ENCODE measurements at places on chromosomes 16 and 17.

GRCh38 chr17:9987779-9988585 lies 82.9 kb upstream of the RCVRN start:
- peak; percentile 49 for DNase-seq

- DNase-seq = no peak
These were observed 372.0 kb downstream of the SLC39A11 start for GRCh38 chr17:72720494-72720825.

- DNase-seq = peak; percentile 28
These were observed 6.9 kb upstream of the MAPK7 start for GRCh38 chr17:19371259-19372010.

- no peak for DNase-seq
These were observed 9.2 kb downstream of the SP2 start for GRCh38 chr17:47905221-47905733.

- no peak for DNase-seq
These were observed 79.6 kb upstream of the CLEC18B start for GRCh38 chr16:74500907-74501306.

GRCh38 chr17:47603830-47604597 lies 45.7 kb upstream of the KPNB1 start:
- no peak for DNase-seq

GRCh38 chr17:59093702-59094231 lies 12.9 kb downstream of the TRIM37 start:
- DNase-seq = no peak

GRCh38 chr17:8105957-8106398 lies 12.3 kb downstream of the ALOXE3 start:
- peak; percentile 7 for DNase-seq

GRCh38 chr17:57955183-57955931 lies at the start of gene CUEDC1:
Gene CUEDC1, minus strand, starts transcription at chr17:57955412. Its CDS starts 69,848 bp downstream, at chr17:57885564.
- peak; percentile 86 for DNase-seq

All from suppressor macrophage treated with lipopolysaccharide for 4 hours (primary cell).